ENCODE measurements at places on chromosomes 1 and 21. TPM values are rescaled to one million over a fixed set of nuclear protein-coding genes. Genes with fewer than 3 reads are reported as not detected.

The TMEM82 gene
- not detected for total RNA-seq

The PGBD5 gene
- total RNA-seq: not detected

The RAB3B gene
- total RNA-seq: 63.4 TPM

The CATSPERE gene
- total RNA-seq: 0.49 TPM

DNA sequence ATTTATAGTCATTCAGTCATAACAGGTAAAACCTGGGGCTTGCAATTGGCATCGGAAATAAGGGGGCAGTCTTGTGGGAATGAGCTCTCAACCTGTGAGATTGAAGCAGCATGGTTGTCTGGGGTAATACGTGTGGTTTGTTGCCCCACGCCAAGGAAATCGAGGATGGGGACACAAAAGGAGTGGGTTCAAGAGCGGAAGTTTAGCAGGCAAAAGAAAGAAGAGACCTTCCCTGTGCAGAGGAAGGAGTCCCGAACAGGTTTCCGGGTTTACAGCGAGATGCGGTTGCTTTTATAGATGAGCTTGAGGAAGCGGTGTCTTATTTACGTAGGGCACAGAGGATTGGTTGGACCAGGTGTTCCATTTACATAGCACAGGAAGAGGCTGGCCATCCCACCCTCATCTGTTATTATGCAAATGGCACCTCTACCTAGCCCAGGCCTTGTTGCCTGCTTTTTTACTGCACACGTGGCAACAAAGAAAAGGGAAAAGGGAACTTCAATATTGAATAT is 37.3 kb downstream of the IFNAR1 start:
- DNase-seq: no peak

DNA sequence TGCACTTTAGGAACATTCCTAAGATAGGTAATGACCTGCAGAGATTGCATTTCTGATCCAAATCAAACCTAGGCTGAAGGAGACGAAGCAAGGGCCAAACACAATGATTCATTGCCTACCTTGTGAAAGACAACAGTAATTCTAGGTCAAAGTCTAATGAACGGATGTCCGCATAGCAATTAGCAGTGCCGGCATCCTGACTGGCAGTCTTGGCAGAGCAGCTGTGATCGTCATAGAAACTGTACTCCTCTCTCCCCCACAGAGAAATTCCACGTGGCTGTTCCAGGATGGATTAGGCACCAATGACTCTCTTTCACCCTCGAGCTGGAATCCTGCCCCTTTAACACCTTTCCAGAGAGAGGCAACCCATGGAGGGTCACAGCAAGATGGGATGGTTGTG is 28.9 kb upstream of the VAV3 start:
- DNase-seq: no peak

GRCh38 chr1:218813237-218813636 is 360.4 kb upstream of the LYPLAL1 start:
- peak; percentile 51 for DNase-seq

DNA sequence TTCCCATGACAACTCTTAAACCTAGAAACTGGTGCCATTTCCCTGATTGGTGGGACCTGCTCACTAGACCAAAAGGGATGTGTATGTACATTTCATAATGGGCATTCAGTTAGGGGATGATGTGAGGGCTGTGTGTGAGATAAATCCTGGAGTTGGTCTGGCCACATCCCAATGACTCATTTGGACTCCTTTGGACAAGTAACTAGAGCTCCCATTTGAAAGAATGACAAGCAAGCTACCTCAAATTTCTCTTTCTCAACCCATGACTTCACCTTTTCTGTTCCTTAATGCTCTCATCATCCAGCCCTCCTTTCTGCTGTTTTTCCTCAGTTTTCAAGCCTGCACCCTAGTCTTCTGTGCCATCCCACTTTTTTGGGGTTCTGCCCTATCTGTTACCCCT is 27.9 kb downstream of the EBNA1BP2 start:
- peak; percentile 64 for DNase-seq

GRCh38 chr1:23800400-23801337 is at the start of gene GALE:
TSS of gene GALE (minus strand) at chr1:23800754. CDS start at chr1:23799007, 1,747 bp downstream.
- peak; percentile 91 for DNase-seq
